Adrenal gland (tissue), 19 donors: ENCODE measurements at places on chromosomes 7 and 10.

GRCh38 chr7:150431839-150432658, 18.4 kb upstream of the GIMAP8 start:
- no peaks in the 10 kb centered on the region for H3K36me3 ChIP-seq
- H3K27me3 ChIP-seq: no peaks in the 10 kb centered on the region
- H3K27ac ChIP-seq: no peak overlapping the region
- DNase-seq: peak; percentile 5

GRCh38 chr7:155741082-155741481, 71.2 kb downstream of the SHH start:
- no peak for DNase-seq
- H3K4me3 ChIP-seq: no peak overlapping the region
- no peak overlapping the region for H3K27ac ChIP-seq
- H3K27me3 ChIP-seq: no peaks in the 10 kb centered on the region
- H3K4me1 ChIP-seq: peaks cover 13% of the 10 kb centered on the region

DNA sequence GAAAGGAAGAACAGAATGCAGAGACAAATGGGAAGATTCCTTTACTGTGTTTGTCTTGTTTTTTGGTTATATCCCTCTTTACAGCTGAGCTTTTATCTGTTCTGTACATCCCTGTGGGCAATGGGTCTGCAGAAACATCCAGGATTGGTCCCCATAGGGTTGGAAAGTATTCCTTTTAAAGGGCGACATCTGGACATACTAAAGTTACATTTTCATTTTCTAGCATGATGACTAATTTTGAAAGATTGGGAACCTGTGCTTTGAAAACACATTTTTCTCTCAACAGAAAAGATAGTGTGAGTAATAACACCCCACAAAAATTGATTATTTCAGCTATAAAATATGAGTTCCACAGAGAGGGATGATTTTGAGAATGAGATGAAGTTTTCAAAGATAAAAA, 435.8 kb downstream of the GPAM start:
- no peaks in the 10 kb centered on the region for H3K27me3 ChIP-seq
- no peak overlapping the region for H3K27ac ChIP-seq
- H3K4me3 ChIP-seq: no peak overlapping the region
- no peaks in the 10 kb centered on the region for H3K36me3 ChIP-seq
- no peak for DNase-seq

- H3K27me3 ChIP-seq: peaks cover 4% of the 10 kb centered on the region
- H3K4me1 ChIP-seq: no peaks in the 10 kb centered on the region
- H3K4me3 ChIP-seq: no peak overlapping the region
- H3K36me3 ChIP-seq: no peaks in the 10 kb centered on the region
Measured at GRCh38 chr10:26407406-26407969, 30.7 kb upstream of the APBB1IP start.

DNA sequence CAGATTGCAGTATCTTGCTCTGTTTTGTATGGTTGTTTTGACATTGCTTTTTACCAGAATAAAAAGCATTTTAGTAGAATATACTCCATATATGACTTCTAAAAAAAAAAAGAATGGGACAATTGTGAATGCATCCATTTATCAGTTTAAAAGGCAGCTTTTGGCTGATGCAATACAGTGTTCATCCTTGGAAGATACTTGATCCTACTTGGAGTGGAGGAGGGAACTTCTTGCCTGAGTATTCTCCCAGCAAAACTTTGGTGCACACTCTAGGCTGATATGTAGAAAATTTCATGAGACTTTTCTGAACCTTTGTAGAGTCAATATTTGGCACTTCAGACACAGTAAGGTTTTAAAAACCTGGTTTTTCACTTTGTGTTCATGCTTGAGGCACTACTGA, 40.2 kb downstream of the WDR11 start:
- no peak for DNase-seq
- H3K27ac ChIP-seq: no peak overlapping the region
- peaks cover 12% of the 10 kb centered on the region for H3K4me1 ChIP-seq
- no peaks in the 10 kb centered on the region for H3K36me3 ChIP-seq
- no peak overlapping the region for H3K4me3 ChIP-seq
- no peaks in the 10 kb centered on the region for H3K27me3 ChIP-seq

- H3K4me1 ChIP-seq: peaks cover 7% of the 10 kb centered on the region
- H3K4me3 ChIP-seq: no peak overlapping the region
- H3K27me3 ChIP-seq: no peaks in the 10 kb centered on the region
- no peak overlapping the region for H3K27ac ChIP-seq
- DNase-seq: no peak
Measured at GRCh38 chr10:24128066-24128730, 80.7 kb upstream of the KIAA1217 start.

GRCh38 chr7:100894860-100895700, 608 bp downstream of the ACHE start:
- H3K4me3 ChIP-seq: no peak overlapping the region
- peak; percentile 65 for DNase-seq
- peaks cover 16% of the 10 kb centered on the region for H3K4me1 ChIP-seq
- H3K36me3 ChIP-seq: no peaks in the 10 kb centered on the region

DNA sequence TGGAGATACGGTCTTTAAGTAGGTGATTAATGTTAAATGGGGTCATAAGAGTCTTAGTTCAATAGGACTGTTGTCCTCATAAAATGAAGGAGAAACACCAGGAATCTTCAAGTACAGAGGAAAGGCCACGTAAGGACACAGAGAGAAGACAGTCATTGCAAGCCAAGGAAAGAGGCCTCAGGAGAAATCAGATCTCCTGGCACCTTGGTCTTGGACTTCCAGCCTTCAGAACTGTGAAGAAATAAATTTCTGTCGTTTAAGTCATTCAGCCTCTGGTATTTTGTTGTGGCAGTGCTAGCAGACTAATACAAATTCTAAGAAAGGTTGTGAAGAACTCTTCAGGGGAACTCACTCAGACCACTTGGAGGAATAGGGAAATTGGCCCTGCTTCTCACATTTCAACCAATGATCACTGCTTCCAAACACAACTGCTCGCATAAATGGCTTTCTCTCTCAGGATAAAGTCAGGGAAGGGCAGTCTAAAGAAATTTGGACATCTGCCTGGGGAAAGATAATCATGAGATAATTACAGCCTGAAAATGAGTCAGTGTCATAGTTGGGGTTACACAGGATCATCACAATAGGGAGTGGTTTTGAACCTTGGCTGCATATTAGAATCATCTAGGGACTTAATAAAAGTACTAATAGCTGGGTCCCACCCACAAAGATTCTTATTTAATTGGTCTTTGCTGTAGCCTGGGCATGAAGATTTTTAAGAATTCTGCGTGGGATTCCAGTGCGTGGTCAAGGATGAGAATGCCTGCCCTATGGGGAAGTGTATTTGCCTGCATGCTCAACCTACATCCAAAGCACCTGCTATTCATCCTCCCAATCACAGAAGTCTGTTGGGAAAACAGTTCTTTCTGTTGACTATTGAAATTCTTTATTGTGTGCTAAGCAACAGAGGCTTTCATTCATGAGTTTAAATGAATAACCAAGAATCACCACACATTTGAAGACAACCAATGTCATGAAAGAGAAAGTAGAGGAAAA, 310.6 kb upstream of the PLXDC2 start:
- no peak overlapping the region for H3K27ac ChIP-seq
- no peaks in the 10 kb centered on the region for H3K27me3 ChIP-seq
- no peak overlapping the region for H3K4me3 ChIP-seq
- H3K4me1 ChIP-seq: no peaks in the 10 kb centered on the region
- no peaks in the 10 kb centered on the region for H3K36me3 ChIP-seq

DNA sequence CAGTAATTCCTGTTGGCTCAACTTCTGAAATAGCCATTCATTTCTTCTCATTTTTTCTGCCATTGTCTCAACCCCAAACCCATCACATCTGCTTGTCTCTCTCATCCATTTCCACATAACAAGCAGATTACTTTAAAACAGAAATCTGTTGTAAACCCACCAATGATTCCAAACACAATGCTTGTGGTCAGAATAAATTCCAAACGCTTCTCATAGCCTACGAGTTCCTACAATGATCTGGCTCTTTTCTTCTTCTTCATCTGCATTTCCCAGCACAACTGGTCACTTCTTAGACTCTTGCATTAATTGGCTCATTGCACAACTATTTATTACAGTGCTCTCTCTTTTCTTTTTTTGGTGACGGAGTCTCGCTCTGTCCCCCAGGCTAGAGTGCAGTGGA, 364.1 kb downstream of the GATA3 start:
- no peak overlapping the region for H3K27ac ChIP-seq
- H3K36me3 ChIP-seq: no peaks in the 10 kb centered on the region
- no peaks in the 10 kb centered on the region for H3K4me1 ChIP-seq

DNA sequence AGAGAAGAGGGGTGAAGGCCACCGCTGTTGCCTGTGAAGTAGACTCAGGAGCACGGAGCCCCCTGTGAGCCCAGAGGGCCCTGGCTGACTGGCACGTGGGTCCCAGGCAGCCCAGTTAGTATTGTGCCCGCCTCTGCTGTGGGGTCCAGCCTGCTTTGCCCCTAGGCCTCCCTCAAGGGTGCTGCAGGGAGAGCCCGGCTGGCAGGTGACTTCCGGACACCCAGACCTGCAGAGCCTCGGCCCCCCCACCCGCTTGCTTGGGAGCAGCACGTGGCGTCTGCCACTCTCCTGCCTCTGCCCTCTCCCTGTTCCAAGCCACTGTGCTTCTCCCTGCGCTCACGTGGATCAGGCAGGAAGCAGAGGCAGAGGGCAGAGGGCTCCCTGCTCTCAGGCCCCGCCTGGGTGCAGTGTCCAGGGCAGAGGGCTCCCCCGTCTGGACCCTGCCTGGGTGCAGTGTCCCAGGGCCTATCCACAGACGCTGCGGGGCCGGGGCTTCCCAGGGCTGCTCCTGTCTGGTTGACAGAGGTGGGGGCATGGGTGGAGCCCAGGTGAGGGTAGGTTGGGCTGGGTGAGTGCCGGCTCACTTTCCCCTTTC, 88.4 kb downstream of the DNAJB6 start:
- no peaks in the 10 kb centered on the region for H3K4me1 ChIP-seq
- no peak for DNase-seq
- no peaks in the 10 kb centered on the region for H3K27me3 ChIP-seq
- no peaks in the 10 kb centered on the region for H3K36me3 ChIP-seq

DNA sequence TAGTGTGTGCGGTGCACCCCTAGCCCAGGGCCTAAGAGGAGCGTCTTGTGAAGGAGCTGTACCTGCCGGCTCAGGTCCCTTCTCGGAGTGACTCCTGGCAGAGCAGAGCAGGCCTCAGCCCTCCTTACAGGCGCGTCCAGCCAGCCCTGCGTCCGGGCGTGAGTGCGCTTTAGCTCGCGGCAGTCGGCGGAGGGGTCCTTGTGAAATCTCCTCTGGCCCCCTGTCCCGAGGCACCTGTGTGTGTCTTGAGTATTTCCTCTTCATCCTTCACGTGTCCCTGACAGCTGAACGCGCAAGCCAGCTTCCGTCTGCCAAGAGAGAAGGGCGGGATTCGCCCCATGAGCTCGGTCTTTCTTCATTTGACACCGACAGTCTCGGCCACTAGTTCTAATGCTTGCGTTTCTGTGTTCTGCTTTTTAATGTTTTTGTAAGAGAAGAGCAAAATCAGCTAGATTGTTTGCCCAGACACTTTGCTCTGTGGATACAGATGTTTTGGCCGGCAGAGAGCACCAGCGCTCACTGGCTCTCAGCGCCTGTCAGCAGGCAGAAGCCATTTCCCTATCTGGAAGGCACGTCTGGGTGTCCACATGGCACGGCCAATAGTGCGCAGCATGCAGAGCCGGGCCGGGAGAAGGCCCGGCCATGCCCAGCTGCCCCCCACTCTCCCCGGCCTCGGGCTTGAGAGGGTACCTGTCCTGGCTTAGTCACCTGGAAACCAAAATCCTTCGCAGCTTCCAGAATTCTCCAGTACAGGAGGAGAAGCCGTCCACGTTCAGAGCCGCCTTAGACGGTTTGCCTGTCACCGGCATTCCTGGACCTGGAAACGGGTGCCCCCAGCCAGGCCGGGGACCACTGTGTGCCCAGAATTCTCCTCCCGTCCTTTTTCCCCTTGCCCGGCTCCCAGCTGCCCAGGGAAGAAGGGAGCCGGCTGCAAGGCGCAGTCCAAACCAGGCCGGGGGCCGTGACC, 7.0 kb downstream of the GET4 start:
- peak overlapping the region; percentile 87 for H3K27ac ChIP-seq
- H3K4me1 ChIP-seq: peaks cover 78% of the 10 kb centered on the region
- peaks cover 21% of the 10 kb centered on the region for H3K36me3 ChIP-seq

DNA sequence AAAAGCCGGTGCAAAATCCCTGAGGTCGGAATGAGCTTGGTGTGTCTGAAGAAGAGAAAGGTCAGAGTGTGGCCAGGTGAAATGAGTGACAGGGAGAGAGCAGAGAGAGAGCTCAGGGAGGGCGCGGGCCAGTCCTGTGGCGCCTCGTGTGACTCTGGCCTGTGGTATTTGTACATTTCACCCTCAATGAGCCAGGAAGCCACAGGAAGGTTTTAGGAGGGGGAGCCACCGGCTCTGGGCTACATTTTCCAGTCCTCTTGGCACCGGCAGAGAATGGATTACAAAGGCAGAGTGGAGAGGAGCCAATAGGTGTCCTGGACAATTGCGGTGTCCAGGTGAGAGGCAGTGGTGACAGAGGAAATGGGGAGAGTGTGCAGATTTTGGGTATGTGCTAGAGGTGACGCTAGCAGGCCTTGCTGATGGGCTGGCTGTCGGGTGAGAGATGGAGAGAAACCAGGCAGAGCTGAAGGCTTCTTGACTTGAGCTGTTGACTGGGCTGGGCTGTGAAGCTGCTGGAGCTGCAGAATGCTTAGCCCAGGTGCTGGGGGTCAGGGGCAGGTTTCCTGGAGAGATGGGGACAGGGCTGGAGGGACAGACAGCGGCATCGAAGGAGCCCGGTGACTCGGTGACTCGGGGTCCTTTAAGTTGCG, 38.1 kb downstream of the COL13A1 start:
- no peaks in the 10 kb centered on the region for H3K4me1 ChIP-seq
- H3K27me3 ChIP-seq: no peaks in the 10 kb centered on the region

GRCh38 chr7:95578299-95578855, 17.9 kb downstream of the PDK4 start:
- H3K4me3 ChIP-seq: no peak overlapping the region
- no peak for DNase-seq
- peaks cover 8% of the 10 kb centered on the region for H3K4me1 ChIP-seq

DNA sequence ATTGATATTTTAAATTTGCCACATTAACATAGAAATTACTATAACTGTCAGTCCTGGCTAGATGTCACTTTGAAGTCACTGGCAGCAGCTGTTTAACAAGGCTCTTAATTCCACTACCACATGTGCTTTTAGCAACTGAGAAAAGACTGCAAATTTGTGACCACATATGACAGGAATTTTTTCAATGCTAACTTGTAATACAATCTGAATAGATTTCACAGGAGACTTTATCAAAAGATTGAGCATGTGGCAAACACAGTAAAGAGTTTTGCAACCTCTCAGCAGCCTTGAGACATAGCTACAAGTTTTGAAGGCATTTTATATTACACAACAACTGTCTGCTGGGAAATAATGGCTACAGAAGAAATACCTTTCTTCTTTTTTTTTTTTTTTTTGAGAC, 73.0 kb downstream of the MICU1 start:
- no peaks in the 10 kb centered on the region for H3K27me3 ChIP-seq
- peaks cover 8% of the 10 kb centered on the region for H3K4me1 ChIP-seq
- no peak overlapping the region for H3K4me3 ChIP-seq

GRCh38 chr7:29039821-29040578, 81.9 kb upstream of the TRIL start:
- DNase-seq: no peak
- H3K27ac ChIP-seq: no peak overlapping the region
- H3K4me1 ChIP-seq: peaks cover 32% of the 10 kb centered on the region
- H3K36me3 ChIP-seq: no peaks in the 10 kb centered on the region
- H3K27me3 ChIP-seq: no peaks in the 10 kb centered on the region
